A549 treated with Mapracorat at 1 μM for 4 hours (cell line): ENCODE measurements at places on chromosomes 1 and 21. TPM values are rescaled to one million over a fixed set of nuclear protein-coding genes. Genes with fewer than 3 reads are reported as not detected.

Gene TRIM58
- total RNA-seq, result not detected in 5 replicates

Gene PLK3
- 12.5 to 20.9 TPM (median 20.0 TPM) in 5 replicates for total RNA-seq

Gene GUCA2B
- 0.46 TPM in 1 of 5 replicates, not detected in the others for total RNA-seq

Gene BGLAP
- total RNA-seq, result 0.21 to 0.33 TPM (median 0.25 TPM) in 3 of 5 replicates, not detected in the others

Gene TTLL7
- total RNA-seq, result 2.2 to 4.3 TPM (median 2.9 TPM) in 5 replicates

Gene OR1C1
- not detected in 5 replicates for total RNA-seq

Gene FCRL6
- total RNA-seq, result not detected in 5 replicates
